ENCODE measurements at places on chromosomes 4 and X. TPM values are rescaled to one million over a fixed set of nuclear protein-coding genes. Genes with fewer than 3 reads are reported as not detected.
A peak's percentile ranks its signal among the peaks of the same experiment; 100 is the strongest.

GRCh38 chr4:34619531-34620162 lies 1624.7 kb downstream of the ARAP2 start:
- H3K27ac ChIP-seq: no peak overlapping the region
- H3K27me3 ChIP-seq: no peaks in the 10 kb centered on the region
- DNase-seq: no peak
- H3K4me1 ChIP-seq: no peaks in the 10 kb centered on the region
- H3K36me3 ChIP-seq: no peaks in the 10 kb centered on the region

DNA sequence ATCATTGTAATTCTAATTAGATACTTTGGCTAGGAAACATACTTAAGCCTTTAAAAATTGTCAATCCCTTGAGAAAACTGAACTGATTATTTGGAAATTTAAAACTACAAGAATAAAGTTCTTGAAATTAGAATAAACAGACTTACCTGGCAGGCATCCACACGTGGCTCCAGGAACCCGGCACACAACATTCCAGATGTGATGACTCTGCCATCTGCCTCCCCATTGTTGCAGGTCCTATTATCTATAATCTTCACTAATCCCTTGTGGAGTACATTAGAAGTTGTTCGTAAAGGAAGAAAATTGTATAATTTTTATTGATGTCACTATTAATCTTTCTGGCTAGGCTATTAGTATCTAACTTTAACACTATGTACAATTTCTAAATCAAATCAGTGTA lies 16.2 kb upstream of the GNRHR start:
- H3K27ac ChIP-seq: no peak overlapping the region
- no peaks in the 10 kb centered on the region for H3K36me3 ChIP-seq
- no peak overlapping the region for H3K4me3 ChIP-seq

DNA sequence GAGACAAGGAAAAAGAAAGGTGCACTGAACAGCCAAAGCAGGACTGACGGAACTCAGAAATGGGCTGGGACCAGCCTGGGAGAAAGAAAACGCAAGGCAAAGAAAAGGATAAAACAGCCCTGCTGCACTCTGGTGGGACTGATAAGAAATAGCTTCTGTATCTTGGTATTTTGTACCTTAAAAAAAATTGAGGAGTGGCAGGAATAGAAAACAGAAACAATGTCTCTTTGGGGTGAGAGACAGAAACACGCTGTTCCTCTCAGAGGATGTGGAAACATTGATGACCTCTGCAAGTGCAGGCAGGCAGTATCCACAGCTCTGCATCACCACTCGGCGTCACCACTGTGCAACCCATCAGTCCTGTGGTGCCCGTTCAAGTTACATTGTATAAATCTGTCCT lies 152.5 kb upstream of the SPRY1 start:
- DNase-seq: no peak
- no peaks in the 10 kb centered on the region for H3K27me3 ChIP-seq
- no peak overlapping the region for H3K27ac ChIP-seq
- no peaks in the 10 kb centered on the region for H3K36me3 ChIP-seq
- H3K4me3 ChIP-seq: no peak overlapping the region

GRCh38 chrX:117400839-117401238 lies 715.8 kb downstream of the KLHL13 start:
- H3K27ac ChIP-seq: no peak overlapping the region
- H3K27me3 ChIP-seq: no peaks in the 10 kb centered on the region
- no peaks in the 10 kb centered on the region for H3K4me1 ChIP-seq
- no peak overlapping the region for H3K4me3 ChIP-seq

DNA sequence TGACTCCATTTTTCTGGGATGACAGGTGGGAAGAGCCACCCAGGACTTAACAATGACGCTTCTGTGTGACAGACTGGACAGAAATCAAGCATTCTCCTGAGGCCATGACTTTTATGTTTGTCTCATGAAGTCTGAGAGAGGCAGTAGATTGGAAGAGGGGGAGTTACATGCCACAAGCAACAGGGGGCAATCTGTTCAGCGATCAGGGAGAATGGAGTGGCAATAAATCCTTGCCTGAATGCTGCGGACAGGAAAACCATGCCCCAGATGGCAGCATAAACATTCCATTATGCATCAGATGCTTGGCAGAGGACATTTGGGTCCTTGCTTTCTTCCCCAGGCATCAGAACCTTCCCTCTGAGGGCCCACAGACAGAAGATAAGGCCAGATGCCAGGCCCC lies 312.4 kb upstream of the DIPK2B start:
- H3K27me3 ChIP-seq: no peaks in the 10 kb centered on the region
- no peak for DNase-seq
- no peak overlapping the region for H3K27ac ChIP-seq
- peaks cover 8% of the 10 kb centered on the region for H3K4me1 ChIP-seq
- no peaks in the 10 kb centered on the region for H3K36me3 ChIP-seq

The CLDN34 gene
- total RNA-seq: not detected

- no peaks in the 10 kb centered on the region for H3K27me3 ChIP-seq
- H3K4me1 ChIP-seq: peaks cover 44% of the 10 kb centered on the region
- H3K4me3 ChIP-seq: no peak overlapping the region
- no peak overlapping the region for H3K27ac ChIP-seq
- DNase-seq: no peak
- peaks cover 2% of the 10 kb centered on the region for H3K36me3 ChIP-seq
These were observed 515.1 kb upstream of the DIPK2B start for GRCh38 chrX:45715748-45716147.

GRCh38 chrX:96685210-96686099 lies 813 bp downstream of the DIAPH2 start:
- H3K27ac ChIP-seq: peak overlapping the region; percentile 91
- H3K36me3 ChIP-seq: peaks cover 3% of the 10 kb centered on the region
- peaks cover 26% of the 10 kb centered on the region for H3K4me1 ChIP-seq
- H3K27me3 ChIP-seq: no peaks in the 10 kb centered on the region
- peak overlapping the region; percentile 91 for H3K4me3 ChIP-seq

The RNF175 gene
- total RNA-seq: not detected

DNA sequence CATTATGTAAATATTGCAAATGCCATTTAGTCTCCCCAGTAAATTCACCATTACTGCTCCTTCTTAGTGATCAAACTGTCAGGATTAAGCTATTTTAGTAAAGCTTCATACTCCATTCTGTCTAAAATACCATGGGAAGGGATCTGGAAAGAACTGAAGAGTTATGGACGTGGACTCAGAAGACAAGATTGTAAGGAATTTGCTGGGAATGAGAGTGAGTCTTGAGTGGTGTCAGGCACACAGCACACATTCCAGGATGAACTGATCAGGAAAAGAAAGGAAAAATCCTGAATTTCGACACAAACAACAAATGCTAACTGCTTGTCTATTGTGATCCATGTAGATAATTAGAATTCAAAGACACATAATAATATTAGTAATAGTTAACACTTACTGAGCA lies 311.0 kb downstream of the CENPC start:
- H3K4me3 ChIP-seq: no peak overlapping the region

The SPANXN4 gene
- not detected for total RNA-seq

The MAGEC2 gene
- total RNA-seq: not detected

DNA sequence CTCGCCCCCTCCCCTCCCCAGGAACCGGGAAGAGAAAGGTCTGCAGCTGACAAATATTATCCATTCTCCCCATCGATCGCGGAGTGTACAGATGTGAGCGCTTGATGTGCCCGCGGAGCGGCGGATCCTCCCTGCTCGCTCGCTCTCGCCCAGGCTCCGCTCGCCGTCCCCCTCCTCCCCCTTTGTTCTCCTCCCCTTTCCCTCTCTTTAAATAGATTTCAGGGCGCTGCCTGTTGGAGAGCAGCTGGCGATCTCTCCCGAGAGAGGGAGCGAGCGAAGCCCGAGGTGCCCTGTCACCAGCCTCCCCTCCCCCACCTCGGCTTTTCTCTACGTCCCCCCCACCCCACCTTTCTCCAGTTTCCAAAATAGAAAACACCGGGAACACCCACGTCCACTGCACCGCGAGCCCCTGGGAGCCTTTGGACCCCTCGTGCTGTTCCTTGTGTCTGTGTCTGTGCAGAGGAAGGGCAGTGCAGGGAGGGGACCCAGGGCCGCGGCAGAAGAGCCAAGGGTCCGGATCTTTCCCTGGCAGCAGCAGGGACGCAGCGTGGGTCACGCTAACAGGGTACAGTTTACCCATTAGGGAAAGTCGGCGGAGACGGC lies 56.6 kb upstream of the BCOR start:
- DNase-seq: no peak
- peaks cover 18% of the 10 kb centered on the region for H3K4me1 ChIP-seq
- H3K4me3 ChIP-seq: peak overlapping the region; percentile 75
- no peaks in the 10 kb centered on the region for H3K27me3 ChIP-seq

DNA sequence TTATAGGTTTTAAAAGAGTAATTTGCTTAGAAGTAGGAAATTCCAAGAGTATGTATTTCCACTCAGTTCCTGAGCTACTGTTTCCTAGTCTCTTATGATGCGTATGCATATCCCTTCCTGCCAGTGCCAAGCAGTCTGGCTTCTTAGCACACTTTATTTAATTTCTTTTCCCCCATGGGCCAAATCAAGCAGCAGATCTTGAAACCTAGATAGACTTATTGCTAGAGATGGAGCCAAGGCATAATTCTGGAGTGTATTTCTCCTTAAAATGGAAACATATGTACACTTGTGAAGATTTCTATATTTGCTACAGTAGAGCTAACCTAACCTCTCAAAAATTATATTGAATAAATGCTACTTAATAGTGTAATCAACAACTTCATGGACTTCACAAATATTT lies 2337.6 kb downstream of the PCDH7 start:
- H3K4me3 ChIP-seq: no peak overlapping the region
- H3K27me3 ChIP-seq: no peaks in the 10 kb centered on the region
- no peak for DNase-seq
- H3K4me1 ChIP-seq: no peaks in the 10 kb centered on the region

DNA sequence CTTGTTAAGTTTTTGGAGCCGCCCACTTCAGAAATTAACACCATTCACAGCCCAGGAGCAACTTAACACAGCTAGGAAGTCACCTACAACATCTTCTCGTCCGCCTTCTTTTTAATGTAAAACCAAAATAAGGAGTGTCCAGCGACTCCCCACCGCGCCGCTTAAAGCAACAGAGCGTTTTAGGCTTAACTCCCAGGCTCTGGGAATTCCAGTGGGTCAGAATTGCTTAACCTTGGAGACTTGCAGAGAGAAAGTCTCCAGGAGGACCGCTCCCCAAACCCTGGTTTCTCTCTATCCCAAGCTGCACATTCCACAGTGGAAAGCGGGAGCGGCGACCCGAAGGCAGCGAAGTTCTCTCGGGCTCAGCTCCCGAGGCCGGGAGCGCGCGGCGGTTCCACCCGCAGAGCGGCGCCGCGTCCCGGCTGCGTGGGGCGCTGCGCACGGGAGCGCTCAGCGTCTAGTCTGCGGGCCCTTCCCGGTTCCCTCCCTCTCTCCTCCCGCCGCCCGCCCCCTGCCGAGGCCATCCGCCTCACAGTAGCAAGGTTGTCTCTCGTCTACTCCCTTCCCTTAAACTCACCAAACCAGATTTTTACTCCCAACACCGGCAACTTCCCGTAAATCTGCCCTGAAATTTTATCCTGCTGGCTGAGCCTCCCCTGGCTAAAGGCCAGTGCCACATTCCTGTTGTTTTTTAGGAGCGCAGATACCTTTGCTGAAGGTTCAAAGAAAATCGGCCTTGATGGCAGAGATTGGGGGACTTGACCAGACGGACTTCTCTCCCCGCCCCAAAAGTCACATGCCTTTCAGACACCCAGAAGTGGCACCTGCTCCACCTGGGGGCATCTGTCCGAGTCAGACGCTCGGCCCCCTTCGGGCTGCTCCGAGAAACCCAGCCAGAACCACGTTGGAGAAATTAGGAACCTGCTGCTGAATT lies at the start of gene RBM47:
Gene RBM47, minus strand, starts transcription at position 464 of the 934 bp plus-strand sequence. CDS start 190,971 bp downstream, outside the sequence.
- H3K27me3 ChIP-seq: peaks cover 51% of the 10 kb centered on the region
- H3K27ac ChIP-seq: no peak within 1 kb of the TSS
- peak within 1 kb of the TSS; percentile 61 for H3K4me3 ChIP-seq
- peaks cover 3% of the 10 kb centered on the region for H3K36me3 ChIP-seq
- peak; percentile 26 for DNase-seq
- peaks cover 32% of the 10 kb centered on the region for H3K4me1 ChIP-seq

The GSX2 gene
- total RNA-seq: not detected

DNA sequence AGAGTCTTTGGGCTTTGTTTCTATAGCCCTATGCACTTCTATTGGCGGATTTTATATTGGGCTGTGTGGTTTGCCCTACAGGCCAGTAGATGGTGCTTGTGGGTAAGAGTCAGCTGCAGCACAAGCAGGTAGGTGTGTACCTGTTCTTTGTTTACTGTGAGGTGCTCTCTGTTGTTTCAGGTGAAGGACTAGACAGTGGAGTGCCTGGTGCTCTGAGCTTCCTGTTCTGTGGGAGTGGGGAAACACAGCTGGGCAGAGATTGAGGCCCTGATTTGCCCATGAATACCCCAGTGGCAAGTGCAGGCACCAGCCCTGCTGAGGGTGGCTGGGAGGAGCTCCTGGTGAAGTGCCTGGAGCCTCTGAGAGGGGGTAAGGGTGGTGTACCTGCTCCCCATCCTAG lies 26.3 kb upstream of the UCP1 start:
- no peak overlapping the region for H3K4me3 ChIP-seq
- no peaks in the 10 kb centered on the region for H3K36me3 ChIP-seq
- H3K27me3 ChIP-seq: peaks cover 29% of the 10 kb centered on the region

DNA sequence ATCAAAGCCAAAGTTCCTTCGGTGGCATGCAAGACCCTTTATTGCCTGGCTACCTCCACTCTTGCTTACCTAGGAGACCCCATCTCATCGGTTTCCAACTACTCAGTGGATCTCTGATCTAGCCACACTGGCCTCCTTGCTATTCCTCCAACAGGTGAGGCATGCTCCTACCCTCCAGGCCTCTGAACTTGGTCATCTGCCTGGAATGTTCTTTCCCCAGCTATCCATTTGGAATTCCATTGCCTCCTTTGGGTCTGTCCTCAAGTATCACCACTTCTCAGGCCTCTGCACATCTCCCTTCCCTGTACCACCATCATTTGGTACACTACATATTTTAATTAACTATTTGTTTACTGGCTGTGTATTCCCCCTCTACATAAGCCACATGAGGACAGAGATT lies 11.2 kb downstream of the LGI2 start:
- H3K27me3 ChIP-seq: peaks cover 7% of the 10 kb centered on the region
- no peak for DNase-seq

The HS3ST1 gene
- total RNA-seq: not detected

DNA sequence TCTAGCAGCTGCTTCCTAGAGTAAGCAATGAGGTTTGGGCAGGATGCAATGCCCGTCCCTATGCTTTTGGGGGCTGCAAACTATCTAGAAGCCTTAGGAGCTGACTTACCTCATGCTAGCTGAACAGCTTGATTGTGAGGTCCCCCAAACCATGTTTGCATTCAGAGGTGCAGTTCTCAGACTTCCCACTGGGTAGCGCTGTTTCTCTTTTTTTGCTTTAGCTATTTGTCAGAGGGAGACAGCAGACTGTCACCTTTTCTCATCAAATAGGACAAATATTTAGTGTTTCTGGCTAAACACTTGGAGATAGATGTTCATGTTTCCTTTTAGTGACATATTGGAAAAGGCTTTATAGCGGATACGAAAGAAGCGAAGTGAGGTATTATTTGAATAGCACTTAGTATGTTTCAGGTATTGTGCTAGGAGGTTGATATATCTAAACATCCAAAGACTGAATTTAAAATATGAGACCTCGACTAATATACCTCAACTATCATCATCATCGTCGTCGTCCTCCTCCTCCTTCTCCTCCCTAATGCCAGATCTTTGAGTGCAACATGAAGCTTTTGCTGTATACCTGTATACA lies 18.7 kb upstream of the TMEM192 start:
- H3K4me3 ChIP-seq: no peak overlapping the region
- no peak overlapping the region for H3K27ac ChIP-seq
- no peaks in the 10 kb centered on the region for H3K36me3 ChIP-seq
- peaks cover 27% of the 10 kb centered on the region for H3K27me3 ChIP-seq
